ENCODE measurements at places on chromosomes 1 and 21.

DNA sequence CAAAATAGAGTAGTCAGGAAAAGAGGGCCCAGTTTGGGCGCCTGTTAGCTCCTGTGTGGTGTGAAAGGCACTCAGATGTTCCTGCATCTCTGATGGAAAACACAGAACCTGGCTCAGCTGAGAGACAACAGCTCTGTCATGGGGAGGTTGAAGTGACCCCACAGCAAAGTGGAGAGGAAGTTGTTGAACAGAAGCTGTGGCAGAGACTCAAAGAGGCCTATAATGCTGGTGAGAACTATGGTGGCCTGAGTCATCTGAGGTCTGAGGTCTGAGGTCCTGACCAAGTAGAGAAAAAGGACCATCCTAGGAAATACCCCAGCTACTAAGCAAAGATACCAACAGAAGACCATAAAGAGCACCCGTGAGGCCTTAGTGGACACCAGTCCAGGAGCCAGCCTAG, 45.6 kb upstream of the JAK1 start:
- DNase-seq, result no peak

GRCh38 chr1:152328801-152329391, 3.9 kb upstream of the FLG start:
- DNase-seq, result no peak

DNA sequence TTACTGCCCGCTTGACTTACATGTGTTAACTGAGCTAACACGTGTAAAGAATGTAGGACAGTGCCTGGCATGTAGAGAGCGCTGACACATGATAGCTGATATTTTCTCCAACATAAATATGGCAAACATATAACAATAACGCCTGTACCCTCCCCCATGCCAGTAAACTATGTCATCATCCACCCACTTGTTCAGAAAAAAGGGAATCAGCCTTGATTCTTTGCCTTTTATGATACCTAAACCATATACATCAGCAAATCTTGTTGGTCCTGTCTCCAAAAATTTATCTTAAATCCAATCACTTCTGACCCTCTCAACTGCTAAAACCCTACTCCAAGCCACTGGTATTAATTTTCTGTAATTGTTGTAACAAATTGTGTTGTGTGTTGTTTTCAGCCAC, 1.1 kb upstream of the ZNF692 start:
- no peak for DNase-seq

DNA sequence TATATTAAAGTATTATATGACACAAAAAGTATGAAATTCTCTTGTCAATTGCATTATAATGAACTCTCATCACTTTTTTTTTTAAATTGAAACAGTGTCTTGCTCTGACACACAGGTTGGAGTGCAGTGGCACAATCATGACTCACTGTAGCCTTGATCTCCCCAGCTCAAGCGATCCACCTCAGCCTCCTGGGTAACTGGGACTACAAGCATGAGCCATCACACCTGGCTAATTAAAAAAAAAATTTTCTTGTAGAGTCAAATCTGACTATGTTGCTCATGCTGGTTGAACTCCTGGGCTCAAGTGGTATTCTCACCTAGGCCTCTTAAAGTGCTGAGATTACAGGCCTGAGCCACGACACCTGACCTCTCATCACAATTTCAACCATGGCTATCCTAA, 259.3 kb downstream of the S1PR1 start:
- DNase-seq, result no peak

GRCh38 chr1:180234369-180235076, 4.5 kb downstream of the LHX4 start:
- DNase-seq, result no peak

DNA sequence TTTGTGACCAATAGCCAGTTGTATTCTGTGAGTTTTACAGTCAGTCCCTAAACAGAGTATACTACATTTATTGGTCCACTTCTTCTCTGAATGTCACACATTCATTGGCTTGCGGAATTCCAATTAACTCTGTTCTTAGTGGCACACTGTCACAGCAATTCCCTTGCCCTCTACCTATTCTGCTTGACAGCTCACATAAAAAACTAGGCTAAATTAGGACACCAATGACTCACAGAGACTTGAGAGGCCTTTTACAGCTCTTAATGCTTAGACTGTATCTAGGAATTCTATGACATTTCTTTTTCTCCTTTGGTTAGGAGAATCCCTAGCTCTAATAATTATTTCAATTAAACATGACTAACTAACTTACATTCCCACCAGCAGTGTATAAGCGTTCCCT, 104.1 kb downstream of the NEGR1 start:
- DNase-seq, result no peak
